Activated T-helper 1 cell treated with Interleukin-2 at 50 U/mL for 16 hours (primary cell): ENCODE measurements at places on chromosomes 1 and 21.

DNA sequence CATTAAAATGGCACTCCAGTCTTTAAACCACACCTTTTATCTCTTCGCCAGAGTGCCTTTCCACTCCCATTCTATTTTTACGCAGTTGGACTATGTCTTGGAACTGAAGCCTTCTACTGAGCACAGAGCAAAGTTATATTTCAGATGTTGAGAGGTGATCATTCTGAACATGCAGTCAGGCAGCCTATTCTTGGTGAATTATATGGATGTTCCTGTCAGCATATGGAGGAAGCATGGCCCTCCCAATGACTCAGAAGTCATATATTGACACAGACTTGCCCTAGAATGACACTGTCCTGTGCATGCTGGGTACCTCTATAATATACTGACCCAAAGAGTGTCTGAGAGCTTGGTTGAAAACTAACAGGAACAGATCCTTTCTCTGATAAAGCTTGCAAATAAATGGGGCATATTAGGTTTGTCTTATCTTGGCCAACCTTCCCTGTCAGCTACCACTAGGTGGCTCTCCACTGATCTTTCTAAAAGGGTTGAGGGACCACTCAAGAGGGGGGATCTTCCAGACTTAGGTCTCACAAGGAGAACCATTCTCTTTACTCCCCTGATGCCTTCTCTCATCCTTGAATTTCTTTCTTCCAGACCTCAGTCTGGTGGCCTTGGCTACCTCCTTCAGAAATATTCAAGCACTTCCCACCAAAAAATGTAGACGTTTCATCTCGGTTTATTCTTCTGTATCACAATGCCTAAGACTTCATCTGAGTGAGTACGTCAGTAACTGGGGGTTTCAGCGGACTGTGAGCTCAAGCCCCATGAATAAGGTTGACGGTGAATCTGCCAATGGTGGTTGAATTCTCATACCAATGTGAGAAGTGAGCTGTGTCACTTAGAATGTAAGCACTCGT, 11.8 kb upstream of the ALG14 start:
- DNase-seq = no peak

DNA sequence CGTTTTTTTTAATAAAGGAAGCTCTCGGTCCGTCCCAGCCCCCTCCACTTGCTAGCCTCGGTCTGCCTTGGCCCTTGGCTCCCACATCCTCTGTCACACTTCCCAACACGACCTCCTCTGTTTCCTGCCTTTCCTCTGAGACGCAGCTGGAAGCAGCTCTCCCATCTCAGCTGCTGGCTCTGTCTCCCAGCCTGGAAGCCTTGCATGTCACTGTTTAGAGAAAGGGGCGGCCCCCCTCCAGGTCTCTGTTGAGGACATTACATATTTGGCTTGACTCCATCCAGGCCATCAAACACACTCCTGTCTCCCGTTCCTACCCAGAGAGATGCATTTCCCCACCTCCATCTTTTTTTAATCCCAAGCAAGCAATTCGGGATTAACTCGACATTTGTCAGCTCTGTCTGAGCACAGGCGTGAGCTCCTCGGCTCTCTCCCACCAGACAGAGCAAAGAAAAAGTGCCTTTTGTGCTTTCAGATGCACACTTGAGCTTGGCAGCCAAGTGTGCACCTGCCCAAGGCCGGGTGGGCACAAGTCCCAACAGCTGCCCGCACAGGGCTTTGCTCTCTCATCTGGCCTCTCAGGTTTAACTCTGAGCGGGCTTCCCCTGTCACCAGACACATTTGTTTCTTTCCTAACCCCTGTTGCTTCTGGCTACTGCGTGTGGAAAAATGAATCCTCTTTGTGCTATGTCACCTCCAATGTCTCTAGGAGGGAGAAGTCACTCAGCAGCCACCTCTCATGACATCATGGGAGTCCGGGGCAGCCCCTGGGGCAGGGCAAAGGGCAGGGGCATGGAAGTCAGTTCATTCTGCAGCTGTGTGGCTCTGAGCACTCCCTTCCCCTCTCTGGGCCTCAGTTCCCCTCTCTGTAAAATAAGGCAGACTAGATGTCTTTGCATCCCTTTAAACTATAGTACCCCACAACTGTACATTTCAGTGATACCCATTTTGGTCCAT, 108.3 kb downstream of the KCND3 start:
- DNase-seq = no peak

DNA sequence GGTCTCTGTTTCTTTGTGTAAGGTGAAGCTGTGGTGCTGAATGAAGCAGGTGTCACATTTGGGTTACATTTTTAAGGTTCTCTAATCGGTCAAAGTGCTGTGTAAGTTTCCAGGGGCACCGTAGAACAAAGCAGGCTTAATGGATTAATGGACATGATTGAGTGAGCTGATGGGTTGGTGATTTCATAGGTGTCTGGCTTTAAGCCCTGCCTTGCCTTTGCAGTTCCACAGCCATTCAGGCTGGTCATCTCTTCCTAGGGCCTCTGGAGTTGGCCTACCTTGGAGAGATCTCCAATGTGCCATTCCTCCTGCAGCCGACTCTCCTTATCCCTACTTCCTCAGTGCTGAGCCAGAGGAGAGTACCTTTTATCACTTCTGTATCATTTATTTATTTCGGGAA, 15.2 kb downstream of the GALNT2 start:
- no peak for DNase-seq

- DNase-seq = no peak
These were observed 99.5 kb downstream of the CASZ1 start for GRCh38 chr1:10696977-10697376.

- no peak for DNase-seq
These were observed 7.7 kb downstream of the ARHGEF19 start for GRCh38 chr1:16204634-16205333.

- DNase-seq = no peak
These were observed 126.4 kb downstream of the PTPRU start for GRCh38 chr1:29362764-29363163.

DNA sequence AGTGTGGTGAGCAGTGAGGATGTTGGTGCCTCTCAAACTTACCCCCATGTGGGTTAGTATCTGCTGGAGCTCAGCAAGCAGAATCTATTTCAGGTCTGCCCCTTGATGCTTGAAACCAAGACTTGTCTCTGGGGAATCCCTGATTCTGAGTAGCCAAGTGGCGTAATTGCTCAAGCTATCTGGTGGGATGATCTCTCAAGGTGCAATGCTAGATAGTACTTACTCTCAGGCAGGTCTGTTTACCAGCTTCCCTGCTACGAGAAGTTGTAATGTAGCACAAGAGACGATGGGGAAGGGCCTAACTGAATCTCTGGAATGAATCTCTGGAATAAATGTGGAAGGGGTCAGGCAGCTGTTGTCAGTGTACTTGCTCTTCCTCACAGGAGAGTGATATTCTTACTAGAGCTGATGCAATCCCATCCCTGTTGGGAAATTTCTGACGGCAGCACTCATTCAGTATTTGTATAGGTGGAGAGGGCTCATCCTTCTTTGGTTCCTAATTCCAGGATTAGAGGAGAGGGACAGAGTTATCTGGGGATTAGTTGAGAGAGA, 65.4 kb downstream of the MACF1 start:
- DNase-seq = no peak

DNA sequence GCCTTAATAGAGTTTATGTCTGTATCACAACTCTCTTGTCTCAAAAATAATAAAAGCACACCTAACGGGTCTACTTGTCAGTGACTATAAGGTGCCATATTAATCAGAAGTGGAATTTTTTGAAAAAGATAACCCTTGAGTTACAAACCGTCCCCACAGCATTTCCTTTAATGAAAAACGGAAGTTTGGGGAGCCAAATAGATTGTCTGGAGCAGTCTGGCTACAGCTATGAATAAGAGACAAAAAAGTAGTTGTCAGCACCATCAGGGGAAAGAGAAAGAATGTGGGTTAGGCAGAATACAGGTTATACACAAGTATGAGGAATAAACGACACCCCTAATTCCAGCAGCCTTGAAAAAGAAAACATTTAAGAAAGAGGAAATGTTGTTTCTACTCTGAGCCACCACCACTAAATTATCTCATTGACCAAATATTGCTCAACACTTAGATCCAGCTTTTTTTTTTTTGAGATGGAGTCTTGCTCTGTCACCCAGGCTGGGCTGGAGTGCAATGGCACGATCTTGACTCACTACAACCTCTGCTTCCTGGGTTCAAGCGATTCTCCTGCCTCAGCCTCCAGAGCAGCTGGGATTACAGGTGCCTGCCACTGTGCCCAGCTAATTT, 29.4 kb upstream of the USP24 start:
- DNase-seq = no peak

DNA sequence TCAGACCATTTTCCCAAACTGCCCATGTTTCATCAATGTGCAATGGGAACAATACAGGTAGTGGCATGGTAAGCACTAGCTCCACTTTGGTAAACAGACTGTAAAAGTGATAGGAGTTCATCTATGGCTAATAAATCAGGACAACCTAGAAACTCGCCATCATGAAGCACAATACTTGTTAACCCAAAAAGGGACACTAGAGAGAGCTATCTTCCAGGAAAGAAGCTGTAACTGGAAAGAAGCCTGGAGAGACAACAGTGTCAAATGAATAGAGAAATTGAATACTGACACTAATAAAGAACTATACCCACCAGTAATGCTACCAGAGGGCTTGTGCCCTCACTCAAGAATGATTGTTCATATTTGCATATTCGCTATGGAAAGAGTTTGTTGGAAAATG, 164.7 kb upstream of the RGS18 start:
- DNase-seq = no peak

GRCh38 chr1:94045465-94046056, 75.4 kb downstream of the ABCA4 start:
- DNase-seq = no peak

DNA sequence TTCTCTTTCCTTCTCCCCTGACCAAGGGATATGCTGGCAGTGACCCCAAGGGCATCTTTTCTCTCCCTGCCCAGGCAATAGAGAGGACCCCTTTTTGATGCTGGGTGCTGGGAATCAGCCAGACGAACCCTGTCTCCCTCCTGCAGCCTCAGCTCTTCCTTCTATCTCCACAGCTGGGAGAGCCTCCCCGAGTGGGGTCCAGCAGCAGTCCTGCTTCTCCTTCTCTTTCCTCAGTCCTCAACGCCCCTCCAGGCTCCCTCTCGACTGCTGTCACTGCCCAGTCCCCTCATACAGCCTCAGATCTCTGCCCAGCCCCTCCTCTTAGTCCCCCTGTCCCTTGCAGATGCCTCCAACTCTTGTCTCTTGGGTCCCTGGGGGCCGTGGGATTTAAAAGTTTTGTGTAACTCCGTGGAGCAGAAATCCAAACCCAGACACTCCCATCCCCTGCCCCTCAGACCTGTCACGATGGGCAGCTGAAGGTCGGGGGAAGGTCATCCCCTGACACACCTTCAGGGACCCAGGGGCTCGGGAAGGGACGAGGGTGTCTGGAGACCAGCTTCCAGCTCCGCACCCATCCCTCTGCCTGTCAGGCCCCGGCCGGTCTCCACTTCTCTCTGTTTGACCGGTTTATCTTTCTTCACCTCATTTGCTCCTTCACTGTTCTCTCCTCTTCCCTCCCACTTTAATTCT, 5.8 kb upstream of the ETV3L start:
- no peak for DNase-seq

DNA sequence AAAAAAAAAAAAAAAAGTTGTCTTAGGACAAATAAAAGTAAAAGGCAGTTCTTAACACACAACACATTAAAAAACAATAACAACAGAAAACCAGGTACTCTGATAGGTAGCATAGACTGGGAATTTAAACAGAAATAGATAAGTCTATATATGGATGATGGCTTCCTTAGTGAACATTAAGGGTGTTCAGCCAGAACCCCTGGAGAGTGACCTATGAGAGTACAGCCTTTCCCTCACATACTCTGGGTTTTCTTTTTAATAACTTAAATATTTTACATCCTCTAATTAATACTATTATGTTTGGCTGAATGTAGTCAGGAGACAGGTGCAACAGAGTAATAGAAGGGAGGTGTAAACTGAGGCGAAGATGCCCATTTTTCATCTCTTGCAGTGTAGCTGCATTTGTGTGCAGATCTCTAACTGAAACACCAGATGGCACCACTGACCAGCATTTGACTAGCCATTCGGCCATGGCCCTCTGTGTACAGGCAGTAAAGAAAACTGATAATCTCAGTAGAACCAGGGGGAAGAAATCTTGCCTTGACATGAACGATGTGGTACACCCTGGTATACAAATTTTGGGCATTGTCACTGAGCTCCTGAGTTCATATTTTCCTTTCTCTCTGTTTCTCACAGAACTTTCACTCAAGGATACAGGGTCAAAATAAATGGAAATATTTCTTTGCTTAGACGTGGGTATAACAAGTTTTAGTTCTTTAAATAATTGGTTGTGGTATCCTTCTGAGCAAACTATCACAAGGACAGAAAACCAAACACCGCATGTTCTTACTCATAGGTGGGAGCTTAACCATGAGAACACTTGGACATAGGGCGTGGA, 7.6 kb downstream of the TTF2 start:
- DNase-seq = no peak

DNA sequence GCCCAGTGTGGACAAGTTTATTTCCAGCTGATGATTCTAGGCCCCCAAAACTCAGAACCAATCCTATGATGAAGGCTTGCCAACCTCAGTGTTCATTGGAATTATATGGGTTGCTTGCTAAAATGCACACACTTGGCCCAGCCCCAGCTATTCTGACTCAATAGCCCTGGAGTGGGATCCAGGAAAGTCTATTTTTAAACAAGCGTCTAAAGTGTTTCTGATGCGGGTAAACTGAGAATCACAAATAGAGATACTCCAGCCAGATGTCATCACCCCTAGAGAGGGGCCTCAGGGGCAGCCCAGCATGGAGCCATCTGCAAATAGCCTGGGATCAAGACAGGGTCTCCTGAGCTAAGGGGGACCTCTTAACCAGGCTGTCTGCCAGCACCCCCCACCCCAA, 46.0 kb downstream of the PKP1 start:
- DNase-seq = no peak

DNA sequence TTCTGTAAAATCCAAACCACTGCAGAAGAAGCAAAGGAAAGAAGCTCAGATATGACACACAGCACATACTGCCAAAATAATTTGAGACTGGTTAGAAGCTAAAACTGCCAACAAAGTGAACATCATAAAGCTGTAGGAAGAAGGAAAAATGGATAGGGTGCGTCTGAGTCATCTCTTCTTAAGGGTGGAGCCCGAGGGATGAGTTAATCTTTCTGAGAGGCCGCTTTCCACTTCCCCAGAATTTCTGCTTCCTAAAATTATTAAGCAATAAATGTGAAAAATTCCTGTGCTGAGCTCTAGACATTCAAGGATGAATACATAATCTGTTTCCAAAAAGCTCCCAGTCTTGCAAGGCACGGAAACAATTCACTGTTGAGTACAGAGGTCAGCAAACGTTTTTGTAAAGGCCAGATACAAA, 20.1 kb downstream of the PPT1 start:
- DNase-seq = no peak

GRCh38 chr1:200306944-200307754, 102.7 kb downstream of the ZNF281 start:
- no peak for DNase-seq

GRCh38 chr1:114345930-114346479, 165.0 kb downstream of the TRIM33 start:
- DNase-seq = no peak

DNA sequence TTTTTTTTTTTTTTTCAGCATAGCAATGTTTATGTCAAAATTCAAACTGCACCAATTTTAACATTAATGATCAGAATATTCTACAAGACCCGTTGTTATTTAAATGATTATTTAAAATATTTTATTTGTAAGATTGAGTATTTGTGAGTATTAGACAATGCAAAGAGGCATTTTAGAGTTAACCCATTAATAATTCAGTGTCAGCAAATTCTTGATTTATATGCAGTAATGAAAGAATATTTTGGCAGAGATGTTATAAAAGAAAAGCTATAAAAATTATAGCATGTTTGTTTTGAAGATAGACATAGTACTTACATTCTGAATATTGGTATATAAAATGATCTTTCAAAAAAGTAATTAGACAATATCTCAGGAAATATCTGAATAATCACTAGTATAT, 269.5 kb upstream of the ZRANB2 start:
- no peak for DNase-seq

- no peak for DNase-seq
These were observed 45.1 kb downstream of the ATP2B4 start for GRCh38 chr1:203671521-203672278.
